HFF-Myc (cell line): ENCODE measurements at places on chromosomes 12 and 14.

DNA sequence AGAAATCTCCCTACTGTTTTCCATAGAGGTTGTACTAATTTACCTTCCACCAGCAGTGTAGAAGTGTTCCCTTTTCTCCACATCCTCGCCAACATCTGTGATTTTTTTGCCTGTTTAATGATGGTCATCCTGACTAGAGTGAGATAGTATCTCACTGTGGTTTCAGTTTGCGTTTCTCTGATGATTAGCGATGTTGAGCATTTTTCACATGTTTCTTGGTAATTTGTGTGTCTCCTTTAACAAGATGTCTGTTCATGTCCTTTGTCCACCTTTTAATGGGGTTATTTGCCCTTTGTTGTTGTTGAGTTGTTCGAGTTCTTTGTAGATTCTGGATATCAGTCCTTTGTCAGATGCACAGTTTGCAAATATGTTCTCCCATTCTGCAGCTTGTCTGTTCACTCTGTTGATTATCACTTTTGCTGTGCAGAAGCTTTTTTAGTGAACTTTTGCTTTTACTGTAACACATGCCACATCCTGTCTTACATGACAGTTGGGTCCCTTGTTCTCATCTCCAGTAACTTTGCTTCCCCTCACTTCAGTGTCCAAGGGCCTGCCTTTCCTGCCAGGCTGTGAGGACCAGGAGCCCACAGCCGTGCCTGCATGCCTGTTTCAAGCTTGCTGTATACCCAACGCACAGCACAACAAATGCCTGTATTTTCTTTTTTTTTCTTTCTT, 64.9 kb downstream of the SPRING1 start:
- no peak for DNase-seq

- no peak for DNase-seq
Measured at GRCh38 chr14:22613736-22614239, 15.7 kb downstream of the ABHD4 start.

DNA sequence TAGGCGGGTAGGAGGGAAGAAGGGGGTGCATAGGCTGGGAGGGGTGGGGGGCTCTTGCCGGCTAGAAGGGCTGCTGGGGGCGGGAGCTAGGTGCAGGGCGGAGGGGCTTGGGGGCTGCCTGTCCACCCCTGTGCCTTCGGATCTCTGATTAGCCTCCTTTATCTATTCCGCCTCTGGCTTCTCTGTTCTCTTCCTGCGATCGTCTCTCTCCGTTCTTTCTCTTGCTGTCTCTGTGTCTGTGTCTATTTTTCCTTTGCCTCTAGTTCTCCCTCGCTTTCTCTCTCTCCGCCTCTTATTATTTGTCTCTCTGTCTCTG, 166.7 kb upstream of the LHX5 start:
- no peak for DNase-seq

- no peak for DNase-seq
Measured at GRCh38 chr12:132133952-132134652, 10.0 kb downstream of the DDX51 start.

GRCh38 chr14:89265234-89265633, 151.8 kb downstream of the FOXN3 start:
- no peak for DNase-seq

DNA sequence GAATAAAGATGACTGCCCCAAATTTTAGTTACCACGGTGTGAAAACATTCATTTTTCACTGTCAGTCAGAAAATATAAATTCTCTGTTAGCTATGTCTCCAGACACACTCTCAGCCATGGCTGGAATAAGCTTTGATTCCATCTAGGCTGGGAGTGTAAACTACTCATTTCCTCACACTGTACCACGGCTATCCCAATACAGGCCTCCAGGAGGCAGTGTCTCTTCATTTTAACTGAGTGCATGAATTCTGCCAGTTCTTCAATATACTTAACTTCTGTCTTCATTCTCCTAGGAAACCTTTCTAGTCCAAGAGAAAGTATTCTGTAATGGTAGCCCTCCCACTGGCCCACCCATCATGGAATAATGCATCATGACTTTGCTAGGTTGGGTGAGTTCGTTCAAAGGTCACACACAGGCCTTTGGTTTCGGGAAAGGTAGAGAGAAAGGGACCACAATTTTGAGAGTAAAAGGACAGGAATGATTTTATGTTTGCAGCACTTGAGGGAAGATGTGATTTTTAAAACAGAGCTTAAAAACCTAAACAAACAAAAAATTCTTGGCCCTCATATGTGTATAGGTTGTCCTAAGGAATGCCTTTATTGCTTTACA, 381.1 kb downstream of the SEC23A start:
- peak; percentile 40 for DNase-seq

DNA sequence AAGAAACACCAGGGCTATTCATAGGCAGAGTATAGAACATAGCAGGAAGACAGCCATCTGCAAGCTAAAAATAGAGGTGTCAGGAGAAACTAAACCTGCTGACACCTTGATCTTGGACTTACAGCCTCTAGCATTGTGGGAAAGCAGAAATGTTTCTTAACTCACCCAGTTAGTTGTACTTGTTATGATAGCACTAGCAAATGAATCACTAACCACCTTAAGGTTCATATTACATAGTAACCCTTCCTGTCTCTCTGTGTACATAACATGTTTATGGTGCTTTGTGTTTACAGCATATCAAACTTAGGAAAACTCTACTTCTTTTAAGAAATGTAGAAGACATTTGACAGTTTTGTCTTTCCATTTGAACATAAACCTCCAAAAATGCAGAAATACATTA, 1031.3 kb downstream of the FSCB start:
- DNase-seq = no peak

DNA sequence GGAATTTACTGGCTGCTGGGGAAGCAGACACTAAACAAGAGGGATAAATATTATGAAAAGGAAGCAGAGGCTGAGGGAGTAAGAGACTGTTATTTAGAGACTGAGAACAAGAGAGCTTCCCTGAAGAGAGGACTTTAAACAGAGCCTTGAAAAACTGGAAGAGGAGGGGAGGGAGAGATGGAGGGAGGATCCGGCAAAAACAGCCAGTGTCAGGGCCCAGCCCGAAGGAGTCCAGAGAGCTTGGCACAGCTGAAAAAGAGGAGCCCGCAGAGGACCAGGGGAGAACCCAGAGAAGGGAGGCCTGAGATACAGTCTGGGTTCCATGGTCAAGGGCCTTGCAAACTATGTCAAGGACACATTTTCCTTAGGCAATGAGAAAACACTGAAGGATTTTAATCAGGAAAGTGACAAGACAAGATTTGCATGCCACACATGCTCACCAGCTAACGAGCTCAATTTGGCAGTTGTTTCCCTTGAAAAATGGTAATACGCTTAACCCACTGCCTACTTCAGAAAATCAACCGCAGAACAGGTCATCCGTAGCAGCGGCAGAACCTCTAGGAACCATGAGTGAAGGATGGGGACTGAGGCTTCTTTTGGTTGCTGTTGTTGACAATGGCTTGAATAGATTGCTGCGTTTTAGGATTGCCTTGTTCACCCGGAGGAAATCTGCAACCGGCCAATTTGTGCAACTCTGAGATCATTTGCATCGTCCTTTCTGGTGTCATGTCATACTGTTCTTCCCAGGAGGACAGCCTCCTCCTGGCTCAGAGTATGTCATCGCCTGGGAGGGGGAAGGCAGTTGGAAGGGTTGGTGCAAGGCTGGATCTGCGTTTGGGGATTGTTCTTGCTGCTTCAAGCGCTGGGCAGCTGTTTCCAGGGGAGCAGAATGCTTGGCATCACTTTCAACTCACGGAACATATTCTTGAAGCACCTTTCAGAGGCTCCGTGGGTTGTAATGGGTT, 108.2 kb downstream of the PRMT8 start:
- DNase-seq = no peak

- DNase-seq = no peak
Measured at GRCh38 chr12:108302016-108302402, 37.1 kb downstream of the CMKLR1 start.

GRCh38 chr14:97456958-97457357, 659.8 kb downstream of the VRK1 start:
- no peak for DNase-seq

GRCh38 chr14:31895646-31896045, 181.5 kb upstream of the ARHGAP5 start:
- DNase-seq = no peak

- DNase-seq = no peak
Measured at GRCh38 chr12:66118240-66118891, 12.2 kb downstream of the LLPH start.

DNA sequence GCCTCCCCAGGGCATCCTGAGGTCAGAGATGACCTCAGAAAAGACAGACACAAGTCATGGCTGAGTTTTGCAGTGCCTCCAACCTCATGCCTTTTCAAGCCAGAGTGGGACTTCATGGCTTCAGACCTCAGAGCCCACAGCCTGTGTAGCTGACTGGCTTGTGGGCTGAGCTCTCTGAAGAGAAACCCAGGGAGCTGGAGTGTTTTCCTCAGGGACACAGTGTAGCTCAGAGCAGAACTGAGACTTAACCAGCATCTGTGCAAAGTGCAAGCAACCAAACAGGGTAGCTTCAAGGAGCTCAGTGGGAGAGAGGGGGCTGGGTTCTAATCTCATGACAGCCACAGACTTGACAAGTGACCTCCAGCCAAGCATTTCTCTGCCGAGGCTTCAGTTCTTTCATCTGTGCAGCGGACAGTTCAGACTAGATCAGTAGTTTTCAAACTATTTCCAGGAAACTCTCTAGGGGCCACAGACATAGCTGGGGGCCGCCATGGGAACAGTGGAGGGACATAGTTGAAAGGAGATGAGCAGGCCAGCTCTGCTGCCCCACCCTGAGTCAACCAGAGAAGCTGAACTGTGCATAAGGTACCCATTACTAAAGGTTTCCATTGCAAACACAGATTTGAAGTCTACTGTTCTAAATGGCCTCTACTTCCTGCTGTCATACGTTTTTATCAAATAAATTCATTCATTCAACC, 80.0 kb downstream of the LGMN start:
- no peak for DNase-seq

DNA sequence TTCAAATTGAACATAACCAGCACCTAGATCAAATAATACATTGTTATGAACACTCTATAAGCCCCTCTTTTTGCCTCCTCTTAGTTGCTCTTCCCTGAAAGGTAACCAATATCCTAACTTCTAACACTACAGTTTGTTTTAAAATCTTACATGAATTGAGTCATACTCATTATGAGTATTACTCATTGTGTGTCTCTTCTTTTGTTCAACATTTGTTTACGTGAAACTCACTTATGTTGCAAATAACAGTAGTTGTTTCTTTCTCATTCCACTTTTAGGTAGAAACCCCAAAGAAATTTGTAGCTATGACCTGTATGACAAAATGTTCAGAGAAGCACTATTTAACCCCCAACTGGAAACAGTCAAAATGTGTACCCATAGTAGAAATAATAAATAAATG, 6.6 kb downstream of the LRRC9 start:
- DNase-seq = no peak

DNA sequence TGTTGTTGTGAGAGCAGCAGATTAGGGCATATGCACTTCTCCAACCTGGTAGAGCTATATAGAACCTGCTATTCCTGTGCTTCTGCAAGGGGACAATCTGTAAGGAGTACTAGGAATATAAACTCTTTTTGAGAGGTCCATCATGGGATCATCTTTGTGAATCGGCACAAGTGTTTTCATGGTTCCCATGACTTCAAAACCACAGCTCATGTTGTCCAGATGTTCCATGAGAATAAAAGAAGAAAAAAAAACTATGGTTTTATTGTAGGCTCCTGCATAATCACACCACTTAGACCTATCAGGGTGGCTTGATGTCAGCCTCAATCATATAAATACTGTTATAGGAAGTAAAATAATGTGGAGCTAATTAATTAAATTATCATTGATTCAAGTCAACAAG, 311.4 kb upstream of the ATP2B1 start:
- DNase-seq = peak; percentile 72

DNA sequence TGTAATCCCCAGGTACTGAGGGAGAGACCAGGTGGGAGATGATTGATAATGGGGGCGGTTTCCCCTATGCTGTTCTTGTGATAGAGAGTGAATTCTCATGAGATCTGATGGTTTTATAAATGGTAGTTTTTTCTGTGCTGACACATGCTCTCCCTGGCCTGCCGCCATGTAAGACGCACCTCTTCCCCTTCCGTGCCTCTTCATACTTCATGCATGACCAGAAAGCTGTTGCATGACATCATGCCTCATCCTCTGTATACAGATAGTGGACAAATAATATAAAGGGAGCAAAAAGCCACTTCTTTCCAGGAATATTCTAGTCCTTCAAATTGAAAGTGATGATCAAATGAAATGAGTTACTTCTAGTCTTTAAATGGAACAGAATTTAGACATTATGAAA, 47.3 kb upstream of the LRIG3 start:
- DNase-seq = no peak

DNA sequence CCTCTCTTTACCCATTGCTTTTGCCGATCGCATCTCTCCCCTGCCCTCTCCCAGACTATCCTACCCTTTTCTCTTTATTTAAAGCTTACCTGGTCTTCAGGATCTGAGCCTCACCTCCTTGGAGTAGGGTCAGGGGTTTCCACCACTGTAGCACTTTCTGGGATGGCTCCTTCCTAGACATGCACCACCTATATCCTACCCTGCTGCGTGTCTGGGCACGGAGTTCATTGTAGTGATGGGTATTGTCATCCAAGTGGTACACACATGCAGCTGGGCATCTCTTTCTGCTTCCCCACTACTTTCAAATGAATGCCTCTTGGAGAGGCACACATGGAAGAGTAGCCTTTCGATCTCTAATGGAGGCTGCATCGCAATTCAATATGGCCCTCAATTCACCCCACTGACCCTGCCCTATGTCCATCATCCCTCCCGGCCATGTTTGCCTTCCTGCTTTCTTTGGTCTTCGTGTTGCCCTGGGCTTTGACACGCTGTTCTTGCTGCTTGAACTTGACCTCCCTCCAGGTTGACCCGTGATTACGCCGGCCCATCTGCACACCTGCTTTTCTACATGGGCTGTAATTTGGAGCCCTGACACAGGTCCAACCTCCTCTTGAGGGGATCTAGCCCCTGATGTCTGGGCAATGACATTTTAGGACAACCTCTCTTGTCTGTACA, 10.9 kb downstream of the SERPINA11 start:
- no peak for DNase-seq

- no peak for DNase-seq
Measured at GRCh38 chr12:12400793-12401192, 43.9 kb downstream of the BORCS5 start.

- no peak for DNase-seq
Measured at GRCh38 chr14:90970167-90970600, 90.3 kb downstream of the RPS6KA5 start.
